ENCODE measurements at places on chromosomes 16 and 17. TPM values are rescaled to one million over a fixed set of nuclear protein-coding genes. Genes with fewer than 3 reads are reported as not detected.

DNA sequence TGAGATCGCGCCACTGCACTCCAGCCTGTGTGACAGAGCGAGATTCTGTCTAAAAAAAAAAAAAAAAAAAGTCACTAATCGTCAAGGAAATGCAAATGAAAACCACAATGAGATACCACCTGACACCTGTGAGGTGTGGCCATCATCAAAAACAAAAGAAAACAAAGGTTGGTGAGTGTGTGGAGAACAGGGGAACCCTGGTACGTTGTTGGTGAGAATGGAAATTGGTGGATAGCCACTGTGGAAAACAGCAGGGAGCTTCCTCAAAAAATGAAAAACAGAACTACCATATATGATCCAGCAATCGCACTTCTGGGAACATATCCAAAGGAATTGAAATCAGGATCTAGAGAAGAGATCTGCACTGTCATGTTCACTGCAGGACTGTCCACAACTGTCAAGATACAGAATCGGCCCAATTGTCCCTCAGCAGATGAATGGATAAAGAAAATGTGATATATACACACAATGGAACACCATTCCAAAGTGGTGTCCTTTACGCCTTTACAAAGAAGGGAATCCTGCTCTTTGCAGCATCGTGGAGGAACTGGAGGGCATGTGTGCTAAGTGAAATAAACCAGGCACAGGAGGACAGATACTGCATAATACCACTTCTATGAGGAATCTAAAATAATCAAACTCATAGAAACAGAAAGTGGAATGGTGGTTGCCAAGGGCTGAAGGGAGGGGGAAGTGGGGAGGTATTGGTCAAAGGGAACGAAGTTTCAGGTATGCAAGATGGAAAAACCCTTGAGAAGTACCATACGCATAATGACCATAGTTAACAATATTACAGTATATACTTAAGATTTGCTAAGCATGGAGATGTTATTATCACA, 63.5 kb upstream of the PLCG2 start:
- no peak for DNase-seq

GRCh38 chr17:36614933-36615332, 13.6 kb downstream of the MRM1 start:
- no peak for DNase-seq

GRCh38 chr16:23842137-23842600, 6.4 kb downstream of the PRKCB start:
- no peak for DNase-seq

DNA sequence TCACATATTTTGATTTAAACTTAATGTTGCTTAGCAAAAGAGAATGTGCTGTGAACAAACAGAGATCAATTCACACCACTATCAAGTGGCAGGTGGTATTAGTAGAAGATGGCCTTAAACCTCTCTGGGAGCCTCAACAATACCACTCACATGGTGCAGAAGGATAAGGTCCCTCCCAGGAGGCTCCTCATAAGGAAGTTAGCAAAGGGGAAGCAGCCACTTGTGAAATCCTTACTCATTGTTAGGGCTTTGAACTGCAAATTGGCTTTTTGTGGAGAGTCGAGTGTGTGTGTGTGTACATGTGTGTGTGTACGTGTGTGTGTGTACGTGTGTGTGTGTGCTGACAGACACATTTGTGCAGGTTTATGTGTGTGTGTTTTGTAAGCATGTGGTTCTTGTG, 48.9 kb upstream of the ASIC2 start:
- DNase-seq: no peak

- DNase-seq: no peak
Measured at GRCh38 chr17:33225509-33225908, 67.6 kb downstream of the ASIC2 start.

DNA sequence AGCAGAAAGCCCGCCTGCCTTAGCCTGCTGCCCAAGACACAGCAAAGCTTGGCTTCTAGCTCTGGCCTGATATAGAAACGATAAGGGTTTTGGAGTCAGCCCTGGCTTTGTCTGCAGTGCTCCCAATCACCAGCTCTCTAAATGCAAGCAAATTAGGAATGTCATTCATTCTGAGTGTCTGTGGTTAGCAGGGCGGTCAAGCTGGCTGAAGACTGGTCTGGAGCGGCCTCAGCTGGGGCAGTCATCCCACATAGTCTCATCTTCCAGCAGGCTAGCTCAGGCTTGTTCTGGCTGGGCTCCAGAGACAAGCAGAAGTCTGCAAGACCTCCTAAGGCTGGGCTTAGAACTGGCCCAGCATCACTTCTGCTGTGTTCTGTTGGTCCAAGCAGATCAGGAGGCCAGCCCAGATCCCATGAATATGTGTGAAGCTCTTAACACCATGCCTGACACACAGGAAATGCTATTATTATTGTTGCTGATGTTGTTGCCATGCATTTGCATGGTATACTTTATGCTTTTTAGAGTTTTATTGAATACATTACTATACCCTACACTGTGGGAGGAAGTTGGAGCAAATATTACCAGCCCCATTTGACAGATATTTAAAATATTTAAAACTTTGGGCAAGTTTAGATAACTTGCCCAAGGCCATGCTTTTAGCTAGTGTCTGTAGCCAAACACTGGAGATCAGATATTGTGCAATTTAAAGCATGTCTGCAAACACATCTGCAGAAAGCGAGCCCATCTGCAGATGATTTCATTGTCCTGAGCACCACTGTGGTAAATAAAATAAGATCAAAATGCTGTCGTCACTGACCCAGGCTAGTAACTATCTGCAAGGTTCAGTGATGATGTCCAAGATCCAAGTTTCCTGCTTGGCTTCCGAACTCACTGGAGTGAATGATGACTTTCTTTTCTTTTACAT, 24.8 kb downstream of the TMC7 start:
- DNase-seq: no peak

DNA sequence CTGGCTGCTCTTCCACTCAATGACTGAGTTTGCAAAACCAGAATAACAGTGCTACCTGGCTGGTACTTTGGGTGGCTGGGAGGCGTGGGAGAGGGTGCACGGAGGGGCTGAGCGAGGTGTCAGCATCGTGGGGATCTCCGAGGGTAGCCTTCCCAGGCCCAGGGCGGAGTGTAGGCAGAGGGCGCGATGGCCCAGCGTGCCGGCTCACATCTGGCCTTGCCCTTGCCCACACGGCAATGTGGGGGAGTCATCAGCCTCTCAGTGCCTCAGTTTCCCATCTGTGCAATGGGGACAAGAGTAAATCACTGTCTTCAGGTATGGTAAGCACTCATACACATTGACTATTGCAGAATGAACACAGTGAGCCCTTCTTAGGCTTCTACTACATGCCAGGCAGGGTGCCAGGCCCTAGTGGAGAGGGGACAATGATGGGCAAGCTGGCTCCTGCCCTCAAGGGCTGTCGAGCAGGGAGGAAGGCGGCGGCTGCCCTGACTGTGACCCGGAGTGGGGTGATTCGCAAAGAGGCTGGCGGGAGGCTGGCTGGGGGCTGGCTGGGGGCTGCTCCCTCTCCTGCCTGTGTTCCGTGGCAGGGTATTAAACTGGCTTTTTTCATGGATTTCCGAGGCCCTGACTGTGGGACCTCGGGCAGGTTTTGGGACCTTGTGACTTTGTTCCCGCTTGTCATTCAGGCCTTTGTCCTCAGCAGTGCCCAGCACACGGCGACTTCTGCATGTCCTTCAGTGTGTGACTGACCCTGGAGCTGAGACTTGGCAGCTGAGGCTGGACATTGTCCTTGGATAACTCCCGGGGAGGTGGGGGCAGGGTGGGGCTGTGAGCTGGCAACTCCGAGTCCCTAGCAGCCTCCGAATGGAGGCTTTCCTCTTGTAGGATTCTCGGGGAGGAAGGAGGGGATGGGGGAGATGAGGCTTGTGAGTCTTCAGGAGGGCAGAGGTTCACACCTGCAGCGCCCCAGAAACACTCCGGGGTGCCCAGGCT, 243.1 kb downstream of the SEC14L1 start:
- peak; percentile 66 for DNase-seq

DNA sequence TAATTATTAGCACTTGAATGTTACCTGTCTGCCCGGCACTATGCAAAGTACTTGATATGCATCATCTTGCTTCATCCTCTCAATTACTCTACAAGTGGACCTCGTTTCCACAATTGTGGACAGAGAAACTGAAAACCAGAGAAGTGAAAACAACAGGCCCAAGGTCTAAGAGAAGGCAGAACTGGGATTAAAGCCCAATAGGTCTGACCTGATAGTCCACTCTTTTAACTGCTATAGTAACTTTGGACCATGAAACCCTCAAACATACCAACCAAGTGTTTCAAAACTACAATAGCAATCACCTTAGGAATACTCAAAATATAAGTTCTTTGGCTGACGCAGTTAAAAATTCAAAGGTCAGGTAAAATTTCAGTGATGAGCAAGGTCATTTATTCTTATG, 7.3 kb downstream of the STAT3 start:
- no peak for DNase-seq

DNA sequence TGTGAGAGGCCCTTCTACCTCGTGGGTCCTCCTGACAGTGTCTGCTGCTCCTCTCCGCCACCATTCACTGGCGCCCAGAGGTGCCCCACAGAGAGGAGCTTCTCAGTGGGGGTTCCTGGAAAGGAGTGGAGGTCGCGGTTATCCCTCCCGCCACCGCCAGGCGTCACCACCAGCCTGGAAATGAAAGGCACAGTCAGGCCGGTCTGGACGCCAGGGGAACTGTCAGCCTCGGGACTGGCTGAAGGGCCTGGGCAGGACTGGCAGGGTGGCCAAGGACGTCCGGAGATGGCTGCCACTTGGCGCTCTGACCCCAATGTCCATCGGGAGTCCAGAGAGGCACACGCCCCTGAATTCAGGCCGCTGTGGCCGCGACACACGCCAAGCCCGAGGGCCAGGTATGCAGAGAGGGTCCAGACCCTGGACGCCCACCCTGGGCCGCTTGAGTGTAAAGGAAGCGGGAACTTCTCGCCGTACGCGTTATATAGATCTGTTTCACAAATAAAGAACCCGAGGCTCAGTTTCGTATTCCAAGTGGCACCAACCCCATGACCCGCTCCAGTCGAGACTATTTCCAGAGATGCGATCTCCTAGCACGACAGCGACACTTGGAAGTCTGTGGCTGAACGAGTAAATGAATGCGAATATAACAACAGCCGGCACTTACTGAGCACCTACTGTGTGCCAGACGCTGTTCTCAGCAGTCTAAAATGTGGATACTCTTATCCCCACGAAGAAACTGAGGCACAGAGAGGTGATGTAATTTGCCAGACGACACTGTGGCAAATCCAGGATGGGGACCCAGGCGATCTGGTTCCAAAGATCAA, 7.6 kb upstream of the NXPH3 start:
- peak; percentile 93 for DNase-seq

DNA sequence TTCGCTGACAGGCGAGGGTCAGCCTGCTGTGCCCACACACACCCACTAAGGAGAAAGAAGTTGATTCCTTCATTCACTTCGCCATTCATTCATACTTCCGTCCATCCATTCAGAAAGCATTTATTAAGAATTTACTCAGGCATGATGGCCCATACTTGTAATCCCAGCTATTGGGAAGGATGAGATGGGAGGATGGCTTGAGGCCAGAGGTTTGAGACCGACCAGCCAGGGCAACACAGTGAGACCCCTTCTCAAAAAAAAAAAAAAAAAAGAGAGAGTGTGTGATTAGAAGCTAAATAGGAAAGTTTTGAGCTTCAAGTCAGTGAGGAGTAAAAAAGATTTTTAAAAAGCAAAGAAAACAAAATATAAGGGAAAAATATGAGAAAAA, 8.7 kb downstream of the CES2 start:
- no peak for DNase-seq

- no peak for DNase-seq
Measured at GRCh38 chr17:48335858-48336500, 94.0 kb downstream of the SKAP1 start.

GRCh38 chr17:48633266-48633677, 7.1 kb upstream of the HOXB9 start:
- DNase-seq: no peak

- no peak for DNase-seq
Measured at GRCh38 chr17:57956291-57957119, 1.3 kb upstream of the CUEDC1 start.

DNA sequence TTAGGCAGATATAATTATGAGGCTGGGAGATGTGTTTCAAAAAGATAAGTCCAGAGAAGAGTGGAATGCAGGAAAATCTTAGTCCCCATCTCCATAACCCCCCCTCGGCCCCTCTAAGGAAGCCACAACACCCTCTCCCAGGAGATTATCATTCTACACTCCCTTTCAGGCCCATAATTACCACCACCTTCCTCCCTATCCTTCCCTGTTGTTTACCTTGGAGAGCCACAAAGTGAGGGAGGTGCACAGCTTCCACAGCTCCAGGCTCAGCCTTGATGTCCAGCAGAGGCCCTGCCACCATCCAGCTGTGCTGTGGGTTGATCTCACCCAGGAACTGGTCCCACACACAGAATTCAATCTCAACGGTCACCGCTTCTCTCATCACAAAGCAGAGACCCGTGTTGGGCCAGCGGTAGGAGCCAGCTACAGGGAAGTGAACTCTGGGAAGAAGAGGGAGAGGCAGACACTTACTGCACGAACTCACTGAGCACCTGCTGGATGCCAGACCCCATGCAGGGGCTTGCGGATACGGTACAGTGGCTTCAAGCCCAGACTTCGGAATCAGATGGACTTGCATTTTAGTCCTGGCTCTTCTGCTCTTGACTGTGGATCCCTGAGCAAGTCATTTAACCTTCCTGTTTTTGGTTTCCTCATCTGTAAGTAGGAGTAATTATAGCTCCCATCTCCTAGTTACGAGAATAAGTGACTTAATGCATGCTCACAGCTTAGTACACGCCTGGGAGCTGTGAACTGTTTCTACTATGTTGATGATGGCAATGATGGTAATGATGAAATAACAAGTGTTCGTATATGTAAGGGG, 44.1 kb downstream of the MIS12 start:
- no peak for DNase-seq

- no peak for DNase-seq
Measured at GRCh38 chr16:12142157-12142556, 165.6 kb downstream of the SNX29 start.

DNA sequence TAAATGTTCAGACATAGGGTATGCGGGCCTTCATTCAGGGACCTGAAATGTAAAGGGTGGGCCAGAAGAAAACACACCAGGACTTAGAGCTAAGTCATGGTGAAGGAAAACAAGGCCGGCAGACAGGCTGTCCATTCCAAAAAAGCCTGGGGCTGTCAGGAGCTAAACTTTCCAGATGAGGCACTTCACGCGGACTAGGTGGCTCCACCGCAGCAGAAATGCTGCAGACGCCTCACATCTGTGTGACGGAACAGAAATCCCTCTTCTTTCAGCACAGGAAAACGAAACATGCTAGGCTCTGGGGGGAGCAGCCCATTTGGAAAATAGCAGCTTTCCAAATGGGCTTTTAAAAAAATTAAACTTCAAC, 88.7 kb downstream of the HS3ST3A1 start:
- no peak for DNase-seq

- peak; percentile 68 for DNase-seq
Measured at GRCh38 chr16:57892447-57893096, 78.4 kb downstream of the CNGB1 start.

- no peak for DNase-seq
Measured at GRCh38 chr16:17002565-17002964, 468.2 kb downstream of the XYLT1 start.

DNA sequence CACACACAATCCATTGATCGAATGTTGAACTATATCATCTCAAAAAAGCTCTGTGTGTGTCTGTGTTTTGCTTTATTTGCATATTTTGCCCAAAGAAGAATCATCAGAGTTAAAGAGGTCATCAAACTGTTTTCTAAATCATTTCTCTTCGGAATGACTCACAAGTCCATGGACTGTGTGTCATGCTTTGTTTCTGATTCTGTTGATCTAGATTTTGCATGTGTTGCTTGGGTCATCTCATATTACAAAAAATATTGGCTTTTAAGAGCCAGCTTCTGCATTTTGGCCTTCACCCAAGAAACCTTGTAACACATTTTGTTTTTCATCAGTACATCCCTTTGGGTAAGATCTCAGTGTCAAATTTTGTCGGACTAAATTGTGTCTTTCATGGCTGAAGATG, 471.2 kb upstream of the HSBP1 start:
- DNase-seq: no peak

FN3K gene
- 27.9 TPM for total RNA-seq

KRT33B gene
- total RNA-seq: not detected

LYRM9 gene
- total RNA-seq: 8.2 TPM

Data from lower lobe of right lung (tissue), 2 donors.